ENCODE measurements at places on chromosomes 12 and 14.

DNA sequence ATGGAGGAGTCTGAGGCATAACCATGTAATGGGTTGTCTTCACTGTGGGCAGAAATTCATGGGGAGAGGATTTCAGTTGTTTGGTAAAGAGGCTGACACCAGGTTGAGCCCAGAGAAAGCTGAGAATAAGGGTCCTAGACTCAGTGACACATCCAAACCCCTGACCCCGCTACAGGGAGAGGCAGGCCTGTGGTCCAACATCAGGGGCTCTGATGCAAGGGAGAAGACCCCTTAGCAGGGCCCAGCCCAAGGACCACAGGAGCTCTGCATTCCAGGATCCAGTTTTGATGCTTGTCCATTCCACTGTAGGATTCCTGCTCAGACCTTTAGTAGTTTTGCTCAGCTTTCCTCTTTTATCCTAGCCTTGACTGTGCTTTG is 15.5 kb downstream of the GPR68 start:
- no peak for DNase-seq

GRCh38 chr12:15443611-15444010 is 121.3 kb downstream of the PTPRO start:
- no peak for DNase-seq

GRCh38 chr12:1830981-1831963 is 10.9 kb downstream of the LRTM2 start:
- no peak for DNase-seq

DNA sequence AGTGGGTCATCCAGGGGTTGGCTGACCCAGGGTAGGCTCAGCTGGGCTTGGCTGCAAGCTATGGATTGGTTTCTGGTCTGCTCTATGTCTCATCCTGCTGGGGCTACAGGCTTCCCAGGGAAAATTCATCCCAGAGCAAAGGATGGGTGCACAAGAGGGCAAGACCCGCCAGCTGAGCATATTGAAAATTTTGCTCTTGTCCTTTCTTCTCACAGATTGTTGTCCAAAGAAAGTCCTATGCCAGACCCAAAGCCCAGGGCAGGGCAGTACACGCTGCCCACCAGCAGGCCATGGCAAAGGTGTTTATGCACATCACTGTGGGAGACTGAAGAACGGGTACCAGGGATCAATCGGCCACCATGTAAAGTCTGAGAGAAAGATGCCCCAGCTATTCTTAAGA is 95.3 kb upstream of the PARP11 start:
- no peak for DNase-seq

DNA sequence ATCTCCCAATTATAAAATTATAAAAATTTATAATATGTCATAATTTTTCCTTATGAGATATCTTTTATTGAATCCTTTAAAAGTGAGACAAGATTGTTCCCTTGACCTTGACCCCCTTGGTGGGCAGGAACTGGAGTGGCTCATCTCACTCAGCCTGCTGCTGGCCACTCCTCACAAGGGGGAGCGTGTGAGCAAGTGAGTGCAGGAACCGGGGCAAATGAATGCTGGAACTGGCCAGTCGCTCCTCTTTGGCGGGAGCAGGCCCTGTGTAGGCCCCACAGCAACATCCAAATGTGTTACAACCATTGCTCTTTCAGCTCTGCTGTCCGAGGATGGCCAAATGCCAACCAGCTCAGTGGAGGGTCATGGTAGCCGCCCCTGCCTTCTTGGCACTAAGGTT is 178.8 kb downstream of the ETNK1 start:
- DNase-seq: no peak

- no peak for DNase-seq
These were observed 62.0 kb downstream of the MDM2 start for GRCh38 chr12:68870011-68870410.

DNA sequence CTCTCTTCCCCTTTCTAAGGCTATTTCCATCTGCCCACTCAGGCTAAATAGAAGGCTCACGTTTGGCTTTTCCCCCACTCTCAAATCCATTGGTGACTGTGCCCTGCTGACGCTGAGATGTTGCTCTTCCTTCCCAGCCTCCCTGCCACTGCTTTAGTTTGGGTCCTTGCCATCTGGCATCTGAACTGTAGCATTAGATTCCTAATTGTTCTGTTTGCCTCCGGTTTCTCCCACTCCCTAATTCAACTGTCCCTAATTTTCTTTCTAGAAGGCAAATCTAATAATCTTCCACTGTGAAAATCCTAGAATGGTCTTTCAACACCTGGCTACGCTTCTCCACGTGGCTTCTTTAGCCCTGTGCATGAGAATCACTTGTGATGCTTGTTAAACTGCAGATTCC is 37.6 kb upstream of the SMOC1 start:
- no peak for DNase-seq

DNA sequence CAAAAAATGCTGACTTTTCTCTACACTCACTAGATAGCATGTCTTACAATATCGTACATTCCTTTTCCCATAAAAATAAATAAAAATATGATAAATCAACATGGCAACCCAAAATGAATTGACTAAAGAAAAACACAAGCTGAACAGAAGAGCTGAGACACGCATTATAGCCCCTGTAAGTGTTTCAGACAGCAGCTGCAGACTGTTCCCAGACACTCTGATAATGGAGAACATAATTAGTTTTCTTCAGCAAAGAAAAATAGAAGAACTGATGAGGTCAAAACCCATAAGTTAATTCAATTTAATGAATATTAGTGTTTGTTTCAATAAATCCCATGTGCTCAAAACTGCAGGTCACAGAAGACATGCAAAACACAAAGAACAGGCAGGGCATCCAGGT is 23.8 kb downstream of the ST8SIA1 start:
- no peak for DNase-seq

DNA sequence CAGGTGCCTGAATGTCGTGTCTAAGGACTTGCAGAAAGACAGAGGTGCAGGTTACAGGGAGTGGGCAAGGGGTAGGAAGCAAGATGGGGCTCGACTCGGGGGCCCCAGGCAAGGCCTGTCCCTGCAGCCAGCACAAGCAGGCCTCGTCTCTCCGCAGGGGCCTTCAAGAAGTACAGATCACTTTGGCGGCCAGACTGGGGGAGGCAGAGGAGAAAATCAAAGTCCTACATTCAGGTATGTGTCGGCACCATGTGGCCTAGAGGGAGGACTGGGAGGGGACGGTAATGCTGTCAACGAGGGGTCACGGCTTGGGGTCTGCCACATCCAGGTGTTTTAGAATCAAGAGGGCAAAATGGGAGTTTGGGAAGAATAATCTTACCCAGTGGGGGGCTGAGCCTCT is 73.7 kb downstream of the PHETA1 start:
- no peak for DNase-seq

DNA sequence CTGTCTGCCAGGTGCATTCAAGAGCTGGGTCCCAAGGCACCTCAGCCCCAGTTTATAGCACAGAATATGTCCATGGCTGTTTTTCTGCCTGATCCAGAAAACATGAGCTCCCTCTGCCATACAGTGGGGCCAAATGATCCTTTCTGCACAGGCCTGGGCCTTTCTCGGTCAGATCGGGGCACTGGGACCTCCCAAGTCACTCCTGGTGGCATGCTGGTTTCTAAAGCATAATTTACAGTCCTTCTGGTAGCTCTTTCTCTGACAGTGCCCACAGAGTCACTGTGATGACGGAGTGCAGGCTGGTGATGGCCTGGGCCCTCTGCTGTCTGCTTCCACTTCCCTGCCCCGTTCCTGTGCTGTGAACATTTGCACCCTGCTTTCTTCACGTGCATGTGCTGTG is 99.2 kb downstream of the ADGRD1 start:
- no peak for DNase-seq

DNA sequence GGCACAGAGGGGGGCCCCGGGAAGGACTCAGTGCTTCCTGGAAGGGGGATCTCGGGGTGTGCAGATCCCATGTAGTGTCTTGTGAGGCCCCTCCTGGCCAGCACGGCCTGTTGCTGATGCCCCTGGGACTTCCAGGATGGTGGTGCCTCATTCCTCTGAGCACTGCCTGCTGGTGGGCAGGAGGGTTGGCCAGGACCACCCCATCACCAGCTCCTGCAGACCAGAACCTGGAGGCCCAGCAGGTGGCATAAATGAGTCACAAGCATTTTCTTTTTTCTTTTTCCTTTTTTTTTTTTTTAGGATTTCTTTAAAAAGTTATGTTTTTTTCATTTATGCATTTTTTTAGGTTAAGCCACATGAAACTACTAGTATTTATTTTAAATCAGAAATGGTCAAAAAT is 8.0 kb downstream of the MMP17 start:
- DNase-seq: no peak

- no peak for DNase-seq
These were observed 21.6 kb downstream of the VEZT start for GRCh38 chr12:95239216-95239615.

DNA sequence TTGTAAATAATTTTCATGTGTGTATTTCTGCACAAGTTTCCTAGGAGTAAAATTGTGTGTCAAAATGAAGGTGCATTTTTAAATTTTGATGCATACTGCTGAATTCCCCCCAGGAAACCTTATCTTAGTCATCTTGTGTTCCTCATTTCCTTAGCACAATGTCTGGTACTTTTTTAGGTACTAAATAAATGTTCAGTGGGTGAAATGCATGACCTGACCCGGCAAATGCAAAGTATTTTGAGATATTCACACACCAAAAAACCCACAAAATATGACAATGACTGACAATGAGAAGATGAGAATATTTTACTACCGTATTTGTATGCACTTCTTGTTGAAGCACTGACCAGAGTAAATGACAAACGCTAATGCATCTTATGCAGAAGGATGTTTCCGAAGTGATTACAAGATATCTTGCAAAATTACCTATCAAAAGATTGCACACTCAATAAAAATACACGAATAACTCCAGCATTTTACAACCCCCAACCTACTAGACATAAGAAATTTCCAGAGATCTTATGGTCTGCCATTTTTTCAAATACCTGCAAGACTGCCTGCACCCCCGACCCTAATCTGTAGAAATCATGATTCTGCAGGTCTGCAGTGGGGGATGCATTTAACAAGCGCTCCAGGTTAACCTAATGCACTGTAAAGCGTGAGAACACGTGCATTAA is 895 bp upstream of the PRKAB1 start:
- no peak for DNase-seq

DNA sequence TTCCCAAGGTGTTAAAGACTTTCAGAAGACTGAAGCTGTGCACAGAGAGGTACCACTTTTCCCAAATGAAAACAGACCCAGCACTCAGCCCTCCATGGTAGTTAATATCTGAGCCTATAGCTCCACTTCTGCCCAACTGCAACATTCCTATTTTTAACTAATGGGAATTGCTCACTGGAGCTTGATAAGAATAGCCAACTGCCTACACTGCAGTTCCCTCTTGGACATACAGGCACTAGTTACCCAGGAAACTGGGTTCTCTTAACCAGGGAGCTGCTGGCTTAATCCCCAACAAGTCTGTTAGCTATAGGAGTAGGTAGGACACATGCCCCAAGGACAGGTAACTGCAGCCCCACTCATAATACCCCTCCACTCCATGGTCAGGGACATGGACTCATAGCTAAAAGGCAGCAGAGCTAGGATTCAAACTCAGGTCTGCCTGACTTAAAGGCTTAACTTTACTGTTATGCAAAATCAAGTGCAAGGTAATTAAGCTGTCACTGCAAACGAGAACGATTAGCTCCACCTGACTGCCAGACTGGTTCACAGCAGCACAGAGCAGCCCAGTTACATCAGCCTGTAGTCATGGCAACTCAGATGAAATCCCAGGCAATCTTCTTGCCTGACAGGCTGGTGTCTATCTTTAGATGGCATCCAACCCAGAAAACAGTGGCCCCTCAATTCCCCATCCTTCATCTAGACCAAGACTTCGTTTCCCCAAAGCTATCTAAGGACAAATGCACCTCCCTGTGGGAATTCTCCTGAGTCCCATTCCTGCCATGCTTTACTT is 77.1 kb upstream of the ACTN1 start:
- DNase-seq: no peak

GRCh38 chr12:123917337-123917850 is 55.2 kb downstream of the CCDC92 start:
- DNase-seq: no peak

- no peak for DNase-seq
These were observed 142.8 kb downstream of the NUAK1 start for GRCh38 chr12:105995961-105996431.

DNA sequence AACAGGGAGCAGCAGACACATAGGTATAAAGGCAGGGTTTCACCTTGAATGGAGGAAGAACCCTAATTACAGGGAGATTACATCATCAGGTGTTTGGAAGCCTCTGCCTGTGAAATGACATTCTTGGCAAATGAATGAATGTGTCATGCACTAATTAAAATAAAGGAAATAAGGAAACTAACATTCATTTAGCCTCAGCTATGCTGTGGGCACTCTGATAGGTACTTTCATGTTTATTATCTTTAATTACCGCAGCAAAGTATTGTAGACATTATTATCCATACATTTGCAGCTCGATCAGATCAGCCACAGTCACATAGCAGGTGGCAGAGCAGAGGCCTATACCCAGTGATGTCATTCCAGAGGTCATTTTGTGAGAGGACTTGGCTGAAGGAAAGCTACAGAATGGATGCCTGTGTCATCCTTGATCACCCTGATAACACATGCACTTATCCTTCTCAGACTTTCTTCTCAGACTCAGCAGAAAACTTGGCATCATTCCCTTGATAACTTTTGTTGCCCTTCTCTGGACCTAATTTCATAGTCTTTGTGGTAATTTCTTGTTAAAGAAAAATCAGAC is 18.4 kb downstream of the ZNF664 start:
- no peak for DNase-seq

DNA sequence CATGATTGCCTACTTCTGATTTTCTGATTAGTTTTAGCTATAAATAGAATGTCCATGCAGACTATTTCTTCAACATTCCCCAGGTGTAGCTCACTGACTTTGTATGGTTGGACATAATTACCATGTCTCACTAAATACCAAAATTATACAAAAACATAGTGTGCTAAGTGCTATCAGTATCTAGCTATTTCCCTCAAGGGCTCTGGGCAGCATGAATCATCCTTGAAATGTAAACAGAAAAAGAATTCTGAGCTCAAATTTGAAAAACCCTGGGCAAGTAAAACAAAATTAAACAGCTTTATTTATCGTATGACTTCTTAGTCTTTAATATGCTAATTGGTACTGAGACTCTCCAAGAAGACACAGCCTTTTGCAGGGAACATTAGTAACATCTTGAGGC is 82.9 kb downstream of the SPATA7 start:
- DNase-seq: peak; percentile 69

DNA sequence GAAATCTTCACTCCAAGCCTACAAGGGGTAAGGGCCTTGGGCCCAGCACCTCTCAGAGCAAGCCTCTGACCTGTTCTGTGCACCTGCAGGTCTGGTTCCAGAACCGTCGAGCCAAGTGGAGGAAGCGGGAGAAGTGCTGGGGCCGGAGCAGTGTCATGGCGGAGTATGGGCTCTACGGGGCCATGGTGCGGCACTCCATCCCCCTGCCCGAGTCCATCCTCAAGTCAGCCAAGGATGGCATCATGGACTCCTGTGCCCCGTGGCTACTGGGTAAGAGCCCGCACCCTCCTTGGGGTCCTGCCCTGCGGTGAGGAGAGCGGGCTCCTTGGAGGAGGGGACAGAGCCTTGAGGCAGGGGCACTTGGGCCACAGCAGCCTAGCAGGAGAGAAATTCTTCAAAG is 20.3 kb downstream of the VSX2 start:
- no peak for DNase-seq

- no peak for DNase-seq
These were observed 384.5 kb downstream of the SEC23A start for GRCh38 chr14:38718519-38718918.

All from AG04449 (cell line).